ENCODE measurements at places on chromosomes 4 and X.

DNA sequence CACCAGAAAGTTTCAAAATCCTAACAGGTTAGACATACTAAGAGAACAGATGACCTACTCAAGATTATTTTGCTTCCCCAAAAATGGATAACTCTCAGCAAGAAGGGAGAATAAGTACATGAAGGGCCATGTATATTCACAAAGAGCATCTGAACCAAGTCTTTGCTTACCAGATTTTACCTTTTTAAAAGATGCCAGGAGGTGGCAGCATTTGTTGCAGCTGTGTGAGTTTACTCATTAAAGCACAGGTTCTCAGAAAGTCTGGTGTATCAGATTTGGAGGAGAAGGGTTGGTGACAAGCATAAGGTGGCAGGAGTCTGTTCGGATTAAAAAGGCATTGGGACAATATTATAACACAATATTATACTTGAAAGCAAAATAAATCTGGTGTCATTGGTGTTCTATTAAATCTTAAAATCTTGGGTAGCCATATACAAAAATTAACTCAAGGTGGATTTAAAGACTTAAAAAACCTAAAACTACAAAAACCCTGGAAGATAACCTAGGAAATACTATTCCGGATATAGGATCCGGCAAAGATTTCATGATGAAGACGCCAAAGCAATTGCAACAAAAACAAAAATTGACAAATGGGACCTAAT, 51.3 kb upstream of the NFKB1 start:
- DNase-seq, result peak; percentile 8

GRCh38 chr4:7960790-7961655, 21.4 kb upstream of the AFAP1 start:
- peak; percentile 73 for DNase-seq

GRCh38 chr4:16641971-16642370, 256.5 kb downstream of the LDB2 start:
- no peak for DNase-seq

- DNase-seq, result no peak
Measured at GRCh38 chrX:110732266-110732665, 63.4 kb downstream of the CHRDL1 start.

DNA sequence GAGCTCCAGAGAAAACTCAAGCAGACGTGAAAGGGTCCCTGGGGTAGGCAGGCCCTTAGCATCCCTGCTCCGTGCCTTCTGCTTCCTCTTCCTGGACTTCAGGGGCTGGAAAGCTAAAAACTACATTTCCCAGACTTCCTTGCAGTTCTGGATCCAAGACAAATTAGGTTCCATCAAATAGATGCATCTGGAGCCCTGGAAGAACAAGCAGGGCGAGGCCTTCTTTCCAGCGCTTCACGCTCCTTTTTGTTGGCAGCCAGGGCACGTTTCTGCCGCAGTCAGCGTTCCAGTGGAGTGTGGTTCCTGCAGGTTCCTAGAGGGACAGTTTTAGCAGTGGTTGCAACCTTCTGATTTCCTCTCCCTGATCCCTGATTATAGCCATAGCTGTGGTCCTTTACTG, 53.6 kb upstream of the MSX1 start:
- no peak for DNase-seq

DNA sequence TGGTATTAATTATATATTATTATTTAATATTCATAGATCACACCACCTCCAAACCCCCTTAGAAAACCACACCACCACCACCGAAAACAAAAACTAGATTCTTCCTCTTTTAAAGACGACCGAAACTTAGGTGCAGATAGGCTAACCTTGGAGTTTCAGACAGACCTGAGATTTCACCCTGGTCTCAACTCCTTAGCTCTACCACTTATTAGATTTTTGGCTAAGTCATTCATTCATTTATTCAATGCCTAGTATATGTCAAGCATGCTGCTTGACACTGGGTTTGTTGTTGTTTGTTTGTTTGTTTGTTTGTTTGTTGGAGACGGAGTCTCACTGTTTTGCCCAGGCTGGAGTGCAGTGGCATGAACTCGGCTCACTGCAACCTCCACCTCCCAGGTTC, 9.5 kb upstream of the BMP2K start:
- DNase-seq, result no peak

DNA sequence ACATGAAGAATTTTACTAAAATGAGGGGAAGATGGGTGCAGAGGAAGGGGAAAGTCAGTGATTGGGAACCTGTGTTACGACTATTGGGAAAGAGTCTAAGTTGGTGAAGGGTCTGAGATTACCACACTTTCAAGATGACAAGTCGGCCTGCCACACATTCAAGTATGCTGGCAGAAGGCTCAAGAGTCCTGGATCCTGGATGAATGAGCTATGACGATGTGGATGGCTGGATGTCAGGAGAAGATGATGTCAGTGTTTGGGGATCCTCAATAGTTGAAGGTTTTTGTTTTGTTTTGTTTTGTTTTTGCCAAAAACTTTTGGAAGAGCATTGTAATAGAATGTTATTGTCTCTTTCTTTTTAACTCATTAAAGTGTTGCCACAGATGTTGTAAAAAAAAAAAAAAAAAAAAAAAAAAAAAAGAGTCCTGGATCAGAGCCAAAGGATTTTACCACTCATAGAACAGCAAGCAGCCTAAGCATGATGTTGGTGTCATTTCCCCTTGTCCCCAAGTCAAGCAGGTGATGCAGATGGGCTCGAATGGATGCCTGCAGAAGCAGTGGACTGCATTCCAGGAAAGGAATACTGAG, 120.6 kb downstream of the REELD1 start:
- DNase-seq, result no peak

GRCh38 chr4:115053313-115053712, 60.1 kb downstream of the NDST4 start:
- DNase-seq, result no peak

DNA sequence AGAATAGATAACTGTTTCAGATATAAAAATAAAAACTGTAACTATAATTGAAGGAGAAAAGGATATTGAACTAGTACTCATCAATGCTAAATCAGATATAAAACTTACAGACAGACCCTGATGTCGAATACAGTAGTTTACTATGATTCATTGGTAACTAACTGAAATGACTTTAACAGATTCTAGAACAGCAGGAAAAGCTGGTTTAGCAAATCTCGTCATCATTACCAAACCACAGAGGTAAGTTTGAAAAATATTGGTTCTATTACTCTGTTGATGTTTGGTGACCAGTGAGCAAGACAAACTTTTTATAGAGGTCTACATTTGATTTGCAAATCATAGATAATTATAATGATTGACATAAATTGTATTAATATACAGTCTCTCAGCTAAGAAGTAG, 551.4 kb upstream of the ADGRL3 start:
- DNase-seq, result no peak

- no peak for DNase-seq
Measured at GRCh38 chr4:21780148-21780547, 168.4 kb downstream of the KCNIP4 start.

DNA sequence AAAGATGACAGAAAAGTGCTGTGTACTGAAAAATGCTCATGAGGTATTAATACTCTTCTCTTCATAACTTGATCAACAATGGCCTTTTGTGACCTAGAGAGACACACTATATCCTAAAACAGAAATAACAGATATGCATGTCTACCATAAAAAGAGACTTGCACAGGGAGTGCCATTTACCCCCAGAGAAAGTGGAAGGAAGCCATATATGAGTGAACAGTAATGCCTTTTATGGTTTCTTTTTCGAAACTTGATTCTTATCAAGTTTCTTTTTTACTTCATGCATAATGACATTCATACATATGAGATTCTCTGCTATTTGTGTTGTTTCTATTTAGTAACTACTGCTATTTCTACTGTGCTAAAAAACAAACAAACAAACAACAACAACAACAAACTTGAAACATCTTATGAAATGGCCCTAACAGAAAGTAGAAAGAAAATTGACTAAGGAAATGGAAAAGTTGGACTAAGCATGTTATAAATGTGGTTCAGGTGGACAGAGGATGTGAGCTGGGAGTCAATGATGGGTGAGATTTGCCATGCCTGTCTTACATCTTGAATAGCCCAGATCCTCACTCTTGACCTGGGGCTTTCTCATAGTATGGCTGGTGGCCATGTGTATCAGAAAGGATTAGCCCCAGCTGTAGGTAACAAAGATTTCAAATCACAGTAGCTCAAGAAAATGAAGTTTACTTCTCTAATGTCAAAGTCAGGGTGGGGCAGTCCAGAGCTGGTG, 43.8 kb downstream of the GEMIN8 start:
- DNase-seq, result no peak

DNA sequence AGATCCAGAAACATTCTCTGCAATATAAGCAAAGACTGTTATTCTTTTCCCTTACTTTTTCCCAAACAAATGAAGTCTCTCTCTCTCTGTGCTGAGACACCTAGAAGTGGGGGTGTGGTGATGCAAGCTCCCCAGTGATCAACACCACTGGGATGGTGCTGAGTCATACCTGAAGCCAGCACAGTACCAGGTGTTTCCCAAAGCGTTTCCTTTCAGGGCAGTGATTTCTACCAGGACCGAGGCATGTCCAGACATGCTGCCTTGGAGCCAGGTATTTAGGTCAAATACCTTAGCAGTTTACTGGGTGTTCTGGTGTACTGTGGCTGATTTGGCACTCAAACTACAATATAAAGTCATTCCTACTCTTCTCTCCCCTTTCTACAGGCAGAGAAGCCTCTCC, 726.5 kb downstream of the FAM133A start:
- DNase-seq, result no peak

DNA sequence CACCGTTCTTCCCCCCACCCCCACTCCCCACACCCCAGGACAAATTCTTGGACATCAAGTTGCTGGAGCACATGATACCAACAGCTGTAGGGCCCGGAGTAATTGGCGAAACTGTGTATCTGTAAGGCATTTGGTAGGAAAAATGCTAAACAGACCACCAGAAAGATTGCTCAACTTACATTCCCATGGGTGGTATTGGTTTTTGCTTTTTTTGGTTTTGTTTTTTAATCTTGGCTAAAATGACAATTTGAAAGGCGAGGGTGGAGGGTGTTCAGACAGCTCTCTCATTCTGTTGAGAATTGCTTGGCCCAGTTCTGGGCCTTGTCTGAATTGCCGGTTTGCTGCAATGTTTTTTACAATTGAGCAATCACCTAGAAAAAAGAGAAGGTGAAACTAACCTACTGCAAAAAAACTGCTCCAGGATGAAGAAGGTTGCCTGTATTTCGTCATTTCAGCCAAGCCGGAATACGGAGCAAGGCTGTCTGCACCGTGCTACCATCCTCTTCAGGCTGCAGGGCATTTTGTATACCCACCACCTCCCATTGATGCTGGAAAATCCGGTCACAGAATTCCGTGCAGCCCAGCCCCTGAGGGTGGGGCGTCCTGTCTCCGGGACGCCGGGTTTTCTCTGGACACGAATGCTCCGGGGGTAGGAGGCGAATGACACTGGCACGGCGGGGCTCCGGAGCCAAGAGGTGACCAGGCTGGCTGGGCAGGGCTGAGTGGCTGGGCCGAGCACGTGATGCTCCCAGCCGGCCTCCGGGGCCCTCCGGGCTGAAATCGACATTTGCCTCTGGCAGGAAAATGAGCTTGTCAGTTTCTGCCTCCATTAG, at the start of gene CLCN4:
TSS of gene CLCN4 (plus strand) at position 777 of the 833 bp plus-strand sequence. CDS start 28,058 bp downstream, outside the sequence.
- DNase-seq, result no peak
